Hindlimb muscle (tissue), 1 donor: ENCODE measurements at places on chromosomes 2 and 18. TPM values are rescaled to one million over a fixed set of nuclear protein-coding genes. Genes with fewer than 3 reads are reported as not detected.

AMER3 gene
- polyA plus RNA-seq, result not detected

ARMC9 gene
- polyA plus RNA-seq, result 6.3 TPM

ACMSD gene
- 0.34 TPM for polyA plus RNA-seq

BCL11A gene
- polyA plus RNA-seq, result 3.1 TPM

NTSR2 gene
- polyA plus RNA-seq, result not detected
